Myocyte (in vitro differentiated cells): ENCODE measurements at places on chromosomes 5 and 9. TPM values are rescaled to one million over a fixed set of nuclear protein-coding genes. Genes with fewer than 3 reads are reported as not detected.

Gene WNK2
- not detected in 2 replicates for total RNA-seq

Gene DCAF10
- total RNA-seq: 19.8 and 23.9 TPM in 2 replicates

Gene CETN3
- total RNA-seq: 4.9 and 14.0 TPM in 2 replicates

Gene PHF24
- total RNA-seq: not detected in 2 replicates

Gene SH3PXD2B
- 19.4 and 28.8 TPM in 2 replicates for total RNA-seq

Gene TEK
- 0.26 and 0.72 TPM in 2 replicates for total RNA-seq
